HepG2 (cell line): ENCODE measurements at places on chromosomes 7 and 10.

DNA sequence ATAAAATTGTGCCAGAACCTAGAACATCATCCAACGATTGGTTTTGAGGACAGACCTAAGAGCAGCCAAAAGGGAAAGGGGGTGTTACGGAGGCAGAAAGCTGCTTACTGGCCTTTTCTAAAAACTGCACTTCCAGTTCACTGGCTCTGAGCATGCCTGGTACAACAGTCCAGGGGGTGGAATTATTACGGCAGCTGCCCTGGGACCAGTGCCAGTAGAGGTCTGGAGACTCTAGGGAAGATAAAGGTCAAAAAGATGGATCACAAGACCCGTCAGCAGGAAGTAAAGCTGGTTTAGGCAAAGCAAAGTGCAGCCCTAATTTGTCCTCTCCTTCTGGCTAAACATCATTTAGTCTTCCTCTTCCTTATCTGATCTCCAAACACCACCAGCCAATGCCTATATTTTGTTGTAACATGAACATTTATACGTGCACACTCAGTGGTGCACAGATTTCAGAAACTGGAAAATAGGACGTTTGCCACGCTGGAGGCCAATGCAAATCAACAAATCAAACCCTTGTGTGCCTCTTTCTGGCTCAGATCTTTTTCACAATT lies 216.4 kb upstream of the DPP6 start:
- no peak for DNase-seq

DNA sequence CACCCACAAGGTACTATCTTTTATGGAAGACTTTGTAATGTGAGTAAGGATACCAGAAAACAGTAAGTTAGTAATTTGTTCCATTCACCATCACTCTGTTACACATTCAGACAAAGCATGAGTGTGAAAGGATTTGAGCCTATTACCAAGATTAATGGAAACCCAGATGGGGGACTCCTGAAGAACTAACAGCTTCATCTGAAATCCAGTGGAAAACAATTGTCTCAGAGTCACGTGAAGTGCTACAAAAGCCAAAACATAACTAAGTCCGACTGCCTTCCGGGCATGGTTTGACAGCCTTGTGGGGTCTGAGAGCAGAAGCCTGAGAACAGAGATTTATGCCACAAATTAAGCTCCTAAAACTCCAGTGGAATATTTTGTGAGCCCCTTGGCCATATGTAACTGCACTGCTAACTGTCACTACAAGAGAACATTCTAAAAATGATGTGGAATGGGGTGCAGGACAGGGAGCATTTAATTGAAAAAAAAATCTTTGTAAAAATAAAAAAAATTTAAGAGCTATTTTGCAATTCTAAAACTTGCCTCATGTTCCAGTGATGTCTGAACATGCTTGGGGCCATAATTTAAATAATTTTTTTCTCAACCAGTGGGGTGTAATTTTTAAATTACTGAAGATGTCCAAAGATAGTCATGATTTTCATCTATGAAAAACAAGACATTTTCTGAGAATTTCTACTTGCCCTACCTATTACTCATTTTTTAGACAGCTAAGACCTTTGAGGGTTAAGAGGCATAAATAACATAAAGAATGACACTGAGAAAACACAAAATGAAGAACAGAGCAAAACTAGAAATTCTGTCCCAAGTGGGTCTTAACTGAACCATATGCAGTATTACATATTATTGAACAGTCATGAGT lies 555.0 kb downstream of the INHBA start:
- DNase-seq = no peak

GRCh38 chr10:103792547-103792946 lies 62.8 kb downstream of the SH3PXD2A start:
- no peak for DNase-seq

DNA sequence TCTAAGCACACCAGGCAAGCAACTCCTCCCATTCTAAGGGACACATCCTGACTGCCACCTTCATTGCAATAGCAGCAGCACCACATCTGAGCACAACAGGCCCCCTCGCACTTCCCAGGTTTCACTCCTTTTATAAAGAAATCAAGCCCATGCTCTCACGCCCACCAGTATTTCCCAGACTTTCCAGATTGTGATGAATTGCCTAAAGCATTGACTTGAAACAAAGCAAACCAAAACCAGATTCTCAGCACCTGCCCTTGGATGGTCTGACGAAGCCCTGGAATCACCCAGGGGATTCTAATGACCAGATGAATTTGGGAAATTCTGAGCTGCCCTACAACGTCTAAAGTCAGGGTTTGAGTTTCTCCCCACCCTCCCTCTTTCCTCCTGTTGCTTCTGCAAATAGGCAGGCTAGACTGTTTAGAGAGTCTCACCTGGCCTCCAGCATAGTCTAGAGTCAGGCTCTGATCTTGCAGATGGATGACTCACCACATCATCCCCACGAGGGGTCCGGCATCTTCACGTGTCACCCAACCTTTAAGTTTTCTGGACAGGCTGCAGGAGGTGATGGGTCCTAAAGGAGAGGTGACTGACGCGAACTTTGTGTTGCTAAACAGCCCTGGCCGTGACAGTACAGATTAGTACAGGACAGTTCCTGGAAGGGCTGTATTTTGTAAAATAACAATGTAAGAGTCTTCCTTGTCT lies 198.0 kb downstream of the SKIDA1 start:
- no peak for DNase-seq

DNA sequence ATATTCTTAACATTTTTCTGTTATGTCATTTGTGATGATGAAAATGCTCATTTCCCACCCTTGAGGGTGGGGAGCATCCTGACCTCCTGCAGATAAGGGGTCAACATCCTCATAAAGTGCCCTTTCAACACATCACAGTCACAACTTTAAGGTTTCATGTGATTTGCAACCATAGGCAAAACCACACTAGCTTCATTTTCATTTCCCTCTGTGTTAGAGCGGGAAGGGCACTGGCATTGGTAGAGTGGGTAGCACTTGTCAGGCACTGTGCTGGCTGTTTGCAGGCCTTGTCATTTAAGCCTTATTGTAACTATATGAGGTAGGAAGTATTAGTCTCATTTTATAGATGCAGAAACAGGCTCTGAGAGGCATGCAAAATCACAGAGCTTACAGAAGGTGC lies 39.8 kb downstream of the PSMC2 start:
- no peak for DNase-seq

- DNase-seq = no peak
Observed at GRCh38 chr7:78413568-78413967, 615.0 kb downstream of the PHTF2 start.

DNA sequence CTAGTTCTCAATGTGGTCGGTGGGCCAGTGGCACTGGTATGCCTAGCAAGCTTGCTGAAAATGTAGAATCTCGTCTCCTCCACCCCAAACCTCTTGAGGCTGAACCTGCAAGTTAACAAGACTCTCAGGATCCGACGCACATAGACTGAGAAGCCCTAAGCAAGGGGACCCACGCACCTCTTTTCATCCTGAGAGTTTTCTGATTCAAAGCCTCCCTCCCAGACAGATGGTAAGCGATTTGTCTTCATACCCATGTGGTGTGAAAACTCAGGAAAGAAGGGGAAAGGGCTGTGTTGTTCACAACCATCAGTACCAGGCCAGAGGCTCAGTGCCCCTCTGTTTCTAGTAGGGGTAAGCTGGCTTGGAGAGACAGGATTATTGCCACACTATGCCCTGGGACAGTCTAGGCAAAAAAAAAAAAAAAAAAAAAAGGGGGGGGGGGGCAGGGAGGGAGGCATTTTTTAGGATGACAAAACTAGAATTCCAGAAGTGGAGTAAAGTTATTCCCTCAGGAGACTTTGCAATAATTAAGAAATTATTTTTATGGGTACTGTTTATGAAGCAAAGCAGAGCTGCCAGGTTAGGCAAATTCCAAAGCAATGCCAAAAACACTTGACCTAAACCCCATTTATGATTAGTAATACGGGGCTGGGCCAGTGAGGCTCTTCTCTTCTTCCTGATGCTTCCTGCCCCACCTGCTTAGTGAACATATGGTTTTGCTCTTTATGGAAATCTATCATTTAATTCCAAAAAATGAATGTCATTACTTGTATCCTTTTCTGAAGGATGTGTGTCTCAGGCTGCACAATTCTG lies 117.6 kb upstream of the PDLIM1 start:
- DNase-seq = no peak

- DNase-seq = no peak
Observed at GRCh38 chr7:38476764-38477163, 154.4 kb downstream of the AMPH start.

DNA sequence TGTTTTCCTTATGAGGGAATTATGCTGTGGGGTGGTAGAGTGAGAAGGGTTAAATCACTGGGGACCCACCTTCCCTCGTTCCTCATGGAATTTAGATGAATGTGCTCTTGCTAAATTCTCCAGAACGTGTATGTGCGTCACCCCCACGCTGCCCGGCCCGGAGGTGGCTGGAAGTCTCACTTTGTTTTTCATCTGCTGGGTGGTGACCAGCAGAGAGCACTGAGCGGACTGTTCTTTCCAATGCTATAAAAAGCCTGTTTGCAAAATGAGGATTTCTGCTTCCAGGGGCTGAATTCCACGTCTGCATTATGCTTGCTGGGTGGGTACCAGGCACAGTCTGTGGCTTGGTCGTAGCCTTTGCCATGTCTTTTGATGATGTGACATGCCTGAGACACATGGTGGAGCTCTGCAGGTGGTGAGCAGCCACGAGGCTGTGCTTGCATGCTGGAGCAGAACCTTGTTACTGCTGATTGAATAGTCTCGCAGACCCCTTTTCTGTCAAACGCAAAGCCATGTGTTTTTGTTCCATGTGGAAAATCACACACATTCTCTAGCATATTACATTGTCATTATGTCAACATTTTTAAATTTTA lies 31.9 kb upstream of the INSYN2A start:
- peak; percentile 23 for DNase-seq

DNA sequence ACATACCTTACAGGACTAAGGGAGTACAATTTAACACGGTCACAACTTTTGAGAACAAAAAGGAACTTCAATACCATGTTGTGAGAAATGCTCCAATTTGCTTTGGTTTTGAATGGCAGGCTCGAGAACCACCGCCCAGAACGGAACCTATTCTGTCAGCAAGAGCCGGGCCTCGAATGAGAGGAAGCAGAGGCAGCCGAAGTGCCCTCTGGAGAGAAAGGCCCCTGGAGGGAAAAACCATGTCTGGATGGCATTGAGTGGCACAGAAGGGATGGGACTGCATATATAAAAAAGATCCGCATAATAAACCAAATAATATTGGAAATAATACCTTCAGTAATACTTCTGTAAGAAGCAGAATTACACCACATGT lies 85.6 kb downstream of the CHST15 start:
- DNase-seq = no peak

GRCh38 chr7:28005075-28005846 lies 175.3 kb downstream of the JAZF1 start:
- DNase-seq = no peak

DNA sequence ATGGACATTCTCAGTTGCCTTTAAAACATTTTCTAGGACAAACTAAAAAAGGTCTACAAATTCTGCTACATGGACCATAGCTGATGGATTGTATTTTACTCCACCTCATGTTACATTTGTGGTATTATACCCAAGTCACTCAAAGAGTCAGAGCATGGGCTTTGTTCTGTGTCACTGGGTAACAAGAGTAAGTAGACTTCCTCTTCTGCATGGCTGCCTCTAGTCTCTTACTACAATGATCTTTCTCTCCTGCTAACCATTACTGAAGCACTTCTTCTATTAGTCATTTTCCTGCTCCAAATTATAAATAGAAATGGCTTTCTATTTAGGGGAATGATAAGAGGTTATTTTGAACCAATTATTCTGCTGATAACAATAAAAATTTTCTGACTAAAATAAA lies 727.4 kb upstream of the NRP1 start:
- DNase-seq = no peak

DNA sequence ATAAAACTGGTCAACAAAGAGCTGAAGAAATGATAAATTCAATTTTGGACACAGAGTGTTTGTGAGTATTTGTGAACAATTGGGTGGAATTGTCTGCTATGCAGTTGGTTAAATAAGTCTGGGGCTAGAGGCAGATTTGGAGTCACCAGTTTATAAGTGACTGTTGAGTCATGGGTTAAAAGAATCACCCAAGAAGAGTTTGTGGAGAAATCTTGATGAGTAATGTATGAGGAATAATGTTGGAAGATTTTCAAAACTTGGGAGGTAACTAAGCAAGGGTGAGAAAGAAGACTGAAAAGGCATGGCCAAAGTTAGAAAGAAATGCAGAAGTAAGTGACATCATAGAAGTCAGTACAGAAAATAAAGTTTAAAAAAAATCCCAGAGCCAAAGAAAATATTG lies 750.7 kb downstream of the MAGI2 start:
- DNase-seq = no peak

- DNase-seq = no peak
Observed at GRCh38 chr10:132735341-132735775, 50.6 kb downstream of the NKX6-2 start.

DNA sequence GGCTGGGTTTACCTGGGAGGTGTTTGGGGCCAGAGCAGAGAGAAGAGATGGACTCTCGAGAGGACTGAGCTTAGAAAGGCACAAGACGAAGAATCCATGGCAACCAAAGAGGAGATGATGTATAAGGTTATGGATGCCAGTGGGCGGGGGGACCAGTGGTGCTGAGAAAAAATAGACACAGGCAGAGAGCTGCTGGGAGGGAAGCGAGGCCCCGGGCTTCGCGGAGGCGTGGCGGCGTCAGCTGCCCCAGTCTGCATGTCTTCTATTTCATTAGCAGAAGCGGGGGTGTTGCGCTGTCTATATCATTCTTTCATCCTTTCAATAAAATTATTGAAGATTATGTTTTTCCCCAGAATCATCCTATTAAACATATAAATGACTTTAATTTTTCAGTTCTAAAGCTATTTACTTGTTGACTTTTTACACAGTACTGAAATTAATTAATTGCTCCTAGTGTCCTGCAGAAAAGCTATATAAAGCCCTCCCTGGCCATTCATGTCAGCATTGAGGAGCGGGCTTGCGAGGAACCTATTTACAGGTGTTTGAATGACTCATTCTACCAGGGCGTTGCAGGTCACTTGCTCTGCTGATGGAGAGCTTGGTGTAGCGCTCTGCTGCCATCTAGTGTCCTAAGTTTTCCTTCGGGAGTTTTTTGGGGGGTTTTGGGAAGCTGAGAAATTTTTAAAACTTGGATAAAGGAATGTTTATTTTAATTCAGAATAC lies 42.9 kb upstream of the BHLHA15 start:
- DNase-seq = peak; percentile 66

DNA sequence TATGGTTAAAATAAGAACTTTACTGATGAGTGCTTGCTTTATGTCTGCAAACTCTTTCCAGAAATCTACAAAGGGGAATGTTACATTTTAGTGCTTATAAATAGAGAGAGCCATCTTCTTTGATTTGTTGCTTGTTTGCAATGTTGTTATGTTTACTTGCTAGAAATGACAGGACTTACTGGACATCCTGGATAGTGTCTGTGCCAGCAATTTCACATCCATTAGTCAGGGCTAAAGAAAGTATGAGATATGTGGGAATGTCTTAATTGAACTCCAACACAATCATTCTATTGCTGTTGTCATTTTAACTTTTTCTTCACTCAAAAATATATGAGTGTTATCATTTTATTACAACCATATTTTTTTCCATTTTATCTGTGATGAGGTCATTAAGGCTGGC lies 453.2 kb downstream of the TNS3 start:
- DNase-seq = no peak

- no peak for DNase-seq
Observed at GRCh38 chr7:68276725-68277124, 1280.1 kb downstream of the TYW1 start.

GRCh38 chr10:43012578-43012977 lies 64.3 kb upstream of the RET start:
- DNase-seq = no peak
